ENCODE measurements at places on chromosomes 11 and 22.

DNA sequence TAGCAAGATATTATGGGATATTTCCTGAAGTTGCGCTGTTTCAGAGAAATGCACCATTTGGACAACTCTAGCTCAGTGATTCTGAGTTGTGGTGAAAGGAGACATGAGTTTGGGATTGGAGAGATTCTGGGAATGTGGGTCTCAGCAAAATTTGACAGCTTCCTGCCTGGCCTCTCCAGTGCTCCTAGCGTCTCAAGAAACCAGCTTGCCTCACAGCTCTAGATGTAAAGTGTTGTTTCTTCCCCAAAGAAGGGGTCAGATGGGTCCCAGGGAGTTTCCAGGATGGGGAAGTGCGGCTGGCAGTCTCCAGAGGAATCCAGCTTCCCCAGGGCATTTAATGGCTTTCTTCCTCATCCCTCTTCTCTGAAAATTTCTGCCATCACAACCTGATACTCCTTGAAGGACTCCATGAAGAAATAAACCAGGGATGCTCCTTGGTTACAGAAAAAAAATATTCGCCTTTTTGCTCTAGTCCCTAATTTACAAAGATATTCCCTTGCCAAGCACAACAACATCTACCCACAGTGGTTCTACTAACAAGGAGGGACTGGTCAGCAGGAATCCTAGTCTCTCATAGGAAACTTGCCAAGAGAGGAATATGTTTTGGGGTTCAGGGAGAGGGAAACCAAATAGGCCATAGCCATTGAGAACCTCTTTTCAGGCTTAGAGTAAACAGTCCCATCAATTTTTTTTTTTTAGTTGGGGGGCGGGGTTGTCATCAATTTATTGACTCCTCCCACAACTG, 185.4 kb upstream of the E2F8 start:
- DNase-seq = no peak

- no peak for DNase-seq
Observed at GRCh38 chr11:2991452-2992233, 486 bp downstream of the NAP1L4 start.

- DNase-seq = no peak
Observed at GRCh38 chr11:64081745-64082442, 46.2 kb downstream of the FLRT1 start.

DNA sequence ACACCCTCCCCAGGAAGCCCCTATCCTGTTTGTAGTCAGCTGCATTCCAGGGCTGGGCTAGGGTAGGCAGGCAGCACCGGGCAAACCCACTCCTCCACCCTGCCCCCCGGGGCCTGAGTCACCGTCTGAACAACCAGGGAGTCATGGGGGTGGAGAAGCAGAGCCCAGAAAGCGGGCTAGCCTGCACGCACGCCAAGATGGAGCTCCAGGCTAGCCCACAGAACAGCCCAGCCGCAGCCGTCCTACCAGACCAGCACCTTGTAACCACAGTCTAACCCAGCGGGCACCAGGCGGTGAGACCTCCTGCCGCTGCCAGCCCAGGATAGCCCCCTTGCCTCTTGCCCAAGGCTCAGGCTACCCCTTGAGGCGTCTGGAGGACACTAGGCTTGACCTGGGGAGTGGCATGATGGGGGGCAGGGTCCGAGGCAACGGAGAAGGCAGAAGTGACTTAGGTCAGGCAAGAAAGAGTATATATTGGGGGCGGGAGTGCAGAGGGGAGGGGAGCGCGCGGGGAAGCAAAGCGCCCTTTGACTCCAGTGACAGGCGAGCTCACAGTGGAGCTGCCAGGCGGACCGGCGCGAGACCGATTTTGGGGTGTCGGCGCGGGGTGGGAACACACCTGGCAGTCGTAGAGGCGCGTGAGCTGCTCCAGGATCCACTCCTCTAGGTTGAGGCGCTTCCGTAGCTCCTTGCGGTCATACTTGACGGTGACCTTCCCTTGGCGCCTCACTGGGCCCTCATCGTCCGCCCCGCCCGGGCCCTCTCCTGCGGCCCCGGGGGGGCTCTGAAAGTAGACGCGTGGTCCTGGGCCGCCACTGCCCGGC, 734 bp downstream of the PPP1R14B start:
- no peak for DNase-seq

GRCh38 chr22:32587449-32587848, 112.8 kb downstream of the FBXO7 start:
- DNase-seq = no peak

DNA sequence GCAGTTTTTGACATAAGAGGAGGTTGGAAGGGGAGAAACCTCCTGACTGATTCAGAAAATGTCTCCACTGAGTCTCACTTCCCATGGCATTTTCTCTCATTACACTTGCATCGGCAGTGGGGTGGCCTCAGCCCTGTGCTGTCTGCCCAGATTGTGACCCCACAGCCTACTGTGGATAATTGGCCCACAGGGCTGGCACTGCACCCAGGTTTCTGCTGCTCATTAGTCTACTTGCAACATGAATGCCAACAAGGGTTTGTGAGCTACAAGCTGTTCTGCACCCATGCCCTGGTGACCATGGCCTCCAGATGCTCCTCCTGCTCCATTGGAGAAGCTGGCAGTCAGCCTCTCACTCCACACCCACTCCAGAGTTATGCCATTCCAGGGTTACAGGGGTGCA, 296.0 kb downstream of the CTTN start:
- no peak for DNase-seq

- DNase-seq = no peak
Observed at GRCh38 chr11:36601155-36601554, 3.1 kb upstream of the RAG2 start.

- DNase-seq = no peak
Observed at GRCh38 chr11:106389101-106389500, 311.6 kb downstream of the AASDHPPT start.

DNA sequence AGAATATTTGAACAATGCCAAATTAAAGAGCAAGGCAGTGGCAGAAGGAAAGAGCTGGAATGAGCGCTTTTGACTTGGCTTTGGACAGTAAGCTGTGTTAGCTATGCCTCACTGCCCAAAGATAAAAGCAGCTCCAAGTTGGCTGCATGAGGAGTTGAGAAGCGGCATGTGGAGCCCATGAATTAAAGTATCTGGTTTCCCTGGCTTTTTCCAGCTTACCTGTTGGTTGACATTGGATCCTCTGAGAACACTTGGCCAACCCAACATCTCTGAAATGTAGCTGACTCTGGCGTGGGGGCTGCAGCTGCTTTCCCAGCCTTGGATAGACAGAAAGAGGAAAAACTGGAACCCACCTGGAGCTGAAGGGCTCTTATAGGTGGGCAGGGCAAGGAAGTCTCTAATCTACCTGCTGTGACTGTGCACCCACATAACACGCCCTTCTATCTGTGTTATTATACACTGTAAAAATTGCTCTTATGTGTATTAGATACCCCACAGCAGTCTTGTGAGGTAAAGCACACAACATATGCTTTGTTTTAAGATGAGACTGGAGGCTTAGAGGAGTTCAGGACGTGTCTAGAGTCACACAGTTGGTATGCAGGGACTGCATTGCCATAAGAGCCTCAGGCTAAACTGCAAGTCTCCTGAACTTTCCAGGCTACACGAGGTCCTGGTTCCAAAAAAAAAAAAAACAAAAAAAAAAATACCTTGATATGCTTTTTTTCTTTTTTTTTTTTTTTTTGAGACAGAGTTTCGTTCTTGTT, 5.8 kb downstream of the UBASH3B start:
- DNase-seq = no peak

GRCh38 chr11:70498171-70498571, 99.8 kb downstream of the CTTN start:
- no peak for DNase-seq

DNA sequence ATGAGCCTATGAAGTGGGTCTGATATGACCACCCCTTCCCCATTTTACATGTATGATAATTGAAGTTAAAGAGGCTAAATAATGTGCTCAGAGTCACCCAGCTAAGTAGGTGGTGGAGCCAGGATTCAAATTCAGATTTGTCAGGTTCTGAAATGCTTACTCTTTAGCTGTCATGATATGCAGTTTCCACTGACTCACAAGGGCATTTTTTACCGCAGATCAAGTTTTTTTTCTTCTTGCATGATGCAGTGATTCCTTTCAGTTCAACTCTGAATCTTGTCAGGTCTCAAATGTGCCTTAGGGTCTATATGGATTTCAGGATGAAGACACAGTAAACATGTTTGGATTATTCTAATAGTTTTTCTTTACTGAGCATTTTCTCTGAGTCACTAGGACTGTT, 12.6 kb upstream of the TRIM44 start:
- DNase-seq = no peak

- no peak for DNase-seq
Observed at GRCh38 chr11:12166299-12167060, 56.1 kb downstream of the MICAL2 start.

DNA sequence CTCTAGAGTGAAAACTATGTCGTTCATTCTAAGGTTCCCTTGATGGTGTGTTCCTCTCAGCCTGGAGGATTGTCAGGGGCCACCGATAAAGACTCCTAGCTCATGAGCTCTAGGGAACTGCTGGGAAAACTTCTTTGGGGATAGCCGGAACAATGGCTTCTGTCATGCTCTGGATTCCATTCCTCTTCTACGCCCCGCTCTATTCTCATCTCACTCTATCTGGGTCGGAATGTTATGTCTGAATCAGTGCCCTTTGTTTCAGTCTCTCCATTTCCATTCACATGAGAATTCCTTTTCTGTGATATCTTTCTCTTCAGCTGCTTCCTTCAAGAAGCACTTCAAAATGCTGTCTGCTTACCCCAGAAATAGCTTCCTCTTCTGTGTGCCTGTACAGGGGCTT, 16.9 kb upstream of the SLCO2B1 start:
- DNase-seq = no peak

DNA sequence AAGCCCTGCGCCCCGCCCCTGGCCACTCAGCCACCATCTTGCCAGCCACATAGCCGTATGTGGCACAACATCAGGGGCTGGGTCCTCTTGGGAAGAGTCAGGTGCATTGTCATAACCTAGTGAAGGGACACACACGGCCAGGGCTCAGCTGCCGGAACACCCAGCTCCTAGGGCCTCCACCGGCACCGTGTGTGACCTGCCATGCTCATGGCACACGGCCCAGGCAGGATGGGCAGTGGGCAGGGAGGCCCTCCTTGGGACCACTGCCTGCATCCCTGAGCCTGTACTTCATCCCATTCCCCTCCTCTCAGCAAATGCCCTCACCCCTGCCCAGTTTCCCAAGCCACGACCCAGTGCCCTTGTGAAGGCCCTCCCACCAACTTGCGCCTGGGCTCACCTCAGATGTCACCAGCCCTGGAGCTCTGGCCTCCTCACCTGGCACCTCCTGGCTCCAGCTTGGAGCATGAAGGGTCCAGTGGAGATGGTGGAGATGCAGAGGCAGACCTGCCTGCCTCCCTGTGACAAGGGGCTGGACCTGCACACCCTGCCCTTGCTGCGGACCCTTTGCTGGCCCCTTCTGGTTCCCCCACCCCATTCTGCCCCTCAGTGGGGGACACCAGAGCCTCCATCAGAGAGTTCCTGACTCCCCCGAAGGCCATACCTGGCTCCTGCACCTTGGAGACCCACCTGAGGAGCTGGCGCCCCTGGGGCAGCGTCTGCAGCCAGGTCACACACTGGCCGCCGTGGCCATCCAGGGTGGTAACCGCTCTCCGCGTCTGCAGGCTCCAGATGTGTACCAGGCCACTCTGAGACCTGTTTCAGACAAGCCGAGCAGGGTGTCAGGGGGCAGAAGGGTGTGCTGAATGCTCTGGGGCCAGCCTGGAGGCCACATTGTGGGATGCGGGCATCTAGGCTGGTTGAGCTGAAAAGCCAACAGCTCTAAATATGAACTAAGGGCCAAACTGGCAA, 34.5 kb downstream of the GNB1L start:
- no peak for DNase-seq

DNA sequence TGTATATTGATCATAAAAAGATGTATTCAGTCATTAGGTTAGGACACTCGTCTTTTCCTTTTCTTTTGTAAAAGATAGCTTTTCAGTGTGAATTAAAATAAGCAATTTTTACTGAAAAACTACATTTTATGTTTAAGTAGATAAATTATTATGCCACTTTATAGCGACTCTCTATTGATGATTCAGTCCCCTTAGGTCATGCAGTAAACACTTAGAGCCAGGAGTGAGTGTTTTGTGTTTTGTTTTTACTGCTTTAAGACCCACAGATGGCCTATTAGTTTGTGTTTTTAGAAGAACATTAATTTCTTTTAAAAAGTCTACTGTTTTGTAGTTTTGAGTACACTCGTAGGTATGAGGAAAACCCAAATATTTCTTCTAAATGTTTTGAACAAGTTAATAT, 86.6 kb downstream of the YAP1 start:
- no peak for DNase-seq

GRCh38 chr22:36362932-36363331, 24.8 kb downstream of the MYH9 start:
- no peak for DNase-seq

- no peak for DNase-seq
Observed at GRCh38 chr11:60769811-60770210, 13.1 kb downstream of the MS4A15 start.

DNA sequence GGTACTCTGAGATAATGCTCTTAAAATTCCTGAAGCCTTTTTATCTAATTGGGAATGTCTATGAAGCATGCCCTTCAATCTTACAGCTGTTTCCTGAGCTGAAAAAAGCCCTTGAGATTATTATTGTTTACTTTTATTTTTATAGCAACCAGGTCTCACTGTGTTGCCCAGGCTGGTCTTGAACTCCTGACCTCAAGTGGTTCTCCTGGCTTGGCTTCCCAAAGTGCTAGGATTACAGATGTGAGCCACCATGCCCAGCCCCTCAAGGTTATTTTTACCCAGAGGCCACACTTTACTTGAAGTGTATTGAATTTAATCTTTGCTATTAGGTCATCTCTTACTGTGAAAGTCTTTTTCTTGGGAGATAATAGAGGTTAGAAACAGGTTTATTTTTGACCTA, 7.0 kb upstream of the SWAP70 start:
- DNase-seq = no peak

GRCh38 chr11:64152841-64153691, 12.8 kb downstream of the MACROD1 start:
- DNase-seq = peak; percentile 52

GRCh38 chr11:115720602-115721245, 216.5 kb upstream of the CADM1 start:
- DNase-seq = no peak

- DNase-seq = no peak
Observed at GRCh38 chr11:108122166-108122628, 830 bp downstream of the ACAT1 start.

DNA sequence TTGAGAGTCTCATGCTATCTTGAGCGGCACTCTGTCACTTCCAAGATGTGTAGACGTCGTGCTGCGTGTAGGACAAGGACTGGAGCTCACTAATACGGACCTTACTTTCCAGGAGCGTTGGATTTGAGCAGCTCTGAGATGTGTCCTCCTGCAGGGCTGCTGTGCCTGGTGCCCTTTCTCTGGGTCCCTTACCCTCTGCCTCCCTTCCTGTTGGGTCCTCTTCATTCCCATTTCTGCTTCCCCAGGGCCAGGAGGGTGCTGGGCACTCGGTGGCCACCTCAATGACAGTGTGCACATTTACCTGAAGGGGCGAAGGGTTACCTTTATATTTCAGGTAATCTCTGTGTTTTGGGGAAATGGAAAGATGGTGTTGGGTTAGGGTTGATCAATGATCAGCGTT, 4.0 kb downstream of the PTDSS2 start:
- no peak for DNase-seq

GRCh38 chr11:115530752-115531151, 26.5 kb upstream of the CADM1 start:
- no peak for DNase-seq

GRCh38 chr11:74132833-74133232, 38.0 kb downstream of the C2CD3 start:
- DNase-seq = no peak

GRCh38 chr11:128595775-128596174, 8.4 kb upstream of the ETS1 start:
- no peak for DNase-seq
